ENCODE measurements at places on chromosomes 12 and 14.

DNA sequence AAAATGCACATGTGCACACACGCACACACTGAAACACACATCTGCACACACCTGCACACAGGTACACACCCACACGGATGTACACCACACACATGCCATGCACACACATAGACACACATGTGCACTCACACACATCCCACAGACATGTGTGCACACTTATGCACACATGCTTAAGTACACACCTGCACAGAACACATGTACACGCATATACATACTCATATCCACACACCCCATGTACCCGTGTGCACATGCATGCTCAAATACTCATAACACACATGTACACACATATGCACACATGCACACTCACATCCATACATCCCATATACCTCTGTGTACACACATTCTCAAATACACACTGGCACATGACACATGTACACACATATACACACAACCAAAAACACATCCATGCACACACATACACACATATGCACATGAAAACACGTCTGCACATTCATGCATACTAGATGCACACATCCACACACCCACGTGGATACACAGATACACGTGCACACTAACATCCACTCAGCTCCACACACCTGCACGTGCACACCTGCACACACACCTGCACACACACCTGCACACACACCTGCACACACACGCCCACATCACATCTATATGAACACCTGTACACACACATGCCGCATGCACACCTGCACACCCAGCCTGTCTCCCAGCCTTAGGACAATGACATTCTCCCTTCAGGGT is 336.7 kb downstream of the ADGRD1 start:
- DNase-seq = no peak

DNA sequence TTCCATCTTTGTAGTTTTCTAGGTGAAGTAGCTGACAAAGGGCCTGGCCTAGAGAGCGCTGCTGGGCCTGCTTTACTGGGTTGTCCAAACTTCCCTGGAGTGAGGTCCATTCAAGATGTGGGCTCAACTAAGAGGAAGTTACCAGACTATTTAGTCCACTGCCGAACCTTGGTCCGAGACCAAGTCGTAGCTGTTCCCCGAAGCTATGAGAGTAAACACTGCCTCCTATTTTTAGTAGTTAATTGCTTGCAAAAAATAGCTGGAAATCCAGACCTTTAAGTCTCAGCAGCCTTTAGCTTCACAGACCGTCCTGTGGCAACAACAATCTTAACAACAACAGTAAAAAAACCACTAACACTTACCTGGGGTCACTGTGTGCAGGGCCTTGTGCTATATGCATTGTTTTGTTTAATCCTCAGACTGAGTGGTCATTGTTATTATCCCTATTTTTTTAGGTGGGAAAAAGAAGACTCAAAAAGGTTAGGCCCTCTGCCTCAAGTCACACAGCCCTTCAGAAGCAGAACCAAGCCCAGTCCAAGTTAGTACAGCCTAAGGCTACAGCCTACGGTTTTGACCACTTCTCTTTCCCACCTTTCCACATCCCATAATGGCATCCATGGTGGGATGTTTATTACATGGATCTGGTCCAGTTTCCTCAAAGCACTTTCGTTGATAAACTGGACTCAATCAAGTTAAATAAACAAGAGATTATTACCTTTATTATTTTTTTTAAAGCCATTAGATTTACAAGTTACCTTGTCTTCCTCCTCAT is 30.6 kb downstream of the SOCS2 start:
- DNase-seq = no peak

GRCh38 chr12:119840582-119840981 is 36.5 kb downstream of the CIT start:
- no peak for DNase-seq

- DNase-seq = no peak
These were observed 144.2 kb upstream of the FRMD6 start for GRCh38 chr14:51507511-51507905.

GRCh38 chr12:54371328-54372112 is 7.2 kb upstream of the GPR84 start:
- DNase-seq = no peak

- DNase-seq = no peak
These were observed 7.8 kb downstream of the STX2 start for GRCh38 chr12:130831246-130831645.

DNA sequence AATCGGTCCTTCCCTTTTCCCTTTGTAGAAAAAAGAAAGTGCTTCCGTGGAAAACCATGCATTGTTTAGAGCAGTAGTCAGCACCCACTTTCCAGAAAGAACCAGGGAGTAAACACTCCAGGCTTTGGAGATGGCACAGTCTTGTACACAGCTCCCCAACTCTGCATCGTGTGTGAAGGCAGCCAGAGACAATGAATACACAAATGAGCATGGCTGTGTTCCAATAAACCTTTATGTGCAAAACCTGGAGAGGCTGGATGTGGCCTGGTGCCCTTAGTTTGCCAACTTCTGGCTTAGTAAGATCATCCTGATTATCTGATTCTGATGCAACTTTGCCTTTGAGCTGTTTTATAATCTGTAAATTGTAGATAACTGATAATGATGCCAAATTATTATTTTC is 463.4 kb upstream of the TMEM132C start:
- no peak for DNase-seq

DNA sequence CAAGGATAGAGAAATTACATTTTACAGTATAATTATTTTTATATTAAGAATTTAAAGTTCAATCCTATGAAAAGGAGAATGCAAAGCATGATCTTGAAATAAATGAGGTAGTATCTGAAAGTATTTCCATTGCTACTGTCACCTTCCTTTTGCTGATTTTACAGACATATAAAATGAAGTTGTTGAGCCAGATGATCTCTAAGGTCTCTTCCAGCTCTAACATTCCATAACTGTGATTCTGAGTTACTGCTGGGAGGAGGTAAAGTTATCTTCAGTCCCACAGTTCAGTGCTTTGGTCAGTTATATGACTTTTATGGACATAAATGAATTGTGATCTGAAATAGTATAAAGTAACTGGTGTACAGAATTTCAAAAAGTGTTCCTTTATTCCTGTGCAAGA is 52.8 kb downstream of the SLC38A6 start:
- no peak for DNase-seq

DNA sequence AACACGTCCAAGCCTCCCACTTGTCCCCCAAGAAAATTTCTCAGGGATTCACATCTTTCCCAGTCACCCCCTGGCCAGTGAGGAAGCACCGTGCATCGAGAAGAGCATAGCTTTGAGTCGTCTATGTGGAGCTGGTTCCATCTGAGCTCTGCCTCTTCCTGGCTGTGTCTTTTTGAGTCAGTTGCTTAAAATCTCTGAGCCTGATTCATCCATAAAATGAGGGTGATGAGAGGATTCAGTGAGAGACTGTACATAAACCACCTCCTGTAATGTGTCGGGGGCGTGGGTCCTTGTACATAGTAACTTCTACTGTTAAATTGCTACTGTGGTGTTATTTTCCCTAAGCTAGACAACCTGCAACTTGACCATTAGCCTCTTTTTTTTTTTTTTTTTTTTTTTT is 13.8 kb downstream of the CD9 start:
- no peak for DNase-seq

- DNase-seq = no peak
These were observed 30.7 kb downstream of the RAD51B start for GRCh38 chr14:67850066-67850830.

- no peak for DNase-seq
These were observed 56.0 kb downstream of the ISCA2 start for GRCh38 chr14:74549588-74549987.

- DNase-seq = no peak
These were observed 21.4 kb upstream of the EID3 start for GRCh38 chr12:104282109-104282508.

DNA sequence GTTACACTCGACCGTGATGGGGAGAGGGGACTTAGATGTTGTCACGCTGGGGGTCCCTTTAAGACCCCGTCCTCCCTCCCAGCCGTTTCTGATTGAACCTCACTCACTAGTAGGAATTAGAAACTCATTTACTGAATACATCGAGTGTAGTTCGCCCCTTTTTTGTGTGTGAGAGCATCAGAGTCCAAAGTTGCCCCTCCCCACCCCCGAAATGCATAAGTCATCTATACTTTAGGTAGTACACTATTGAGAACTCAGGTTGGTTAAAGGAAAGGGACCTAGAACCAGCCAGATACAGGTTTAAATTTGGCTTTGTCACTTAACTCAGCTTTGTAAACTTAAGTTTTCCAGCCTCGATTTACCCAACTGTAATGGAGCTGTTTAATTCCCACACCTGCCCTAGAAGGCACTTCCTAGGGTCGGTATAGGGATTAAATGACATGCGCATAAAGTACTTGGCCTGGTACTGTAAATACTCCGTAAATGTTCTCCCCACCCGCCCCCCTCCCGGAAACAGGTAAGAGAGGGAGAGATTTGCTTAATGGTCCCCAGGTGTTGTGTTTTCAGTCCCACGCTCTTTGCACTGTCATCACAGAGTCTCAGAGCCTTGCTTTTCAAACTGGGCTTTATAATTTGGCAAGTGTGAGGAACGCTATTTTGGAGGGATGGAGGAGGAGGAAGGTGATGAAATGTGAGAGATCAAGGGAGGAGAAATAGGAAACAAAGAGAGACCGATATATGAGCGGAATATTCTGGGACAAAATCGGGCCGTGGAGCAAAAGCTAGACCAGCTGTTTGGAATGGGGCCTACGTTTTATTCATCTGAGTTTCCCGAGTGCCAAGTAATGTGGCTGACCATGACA is 897 bp downstream of the SUDS3 start:
- DNase-seq = peak; percentile 19

GRCh38 chr14:56125772-56126636 is 7.8 kb downstream of the PELI2 start:
- DNase-seq = no peak

DNA sequence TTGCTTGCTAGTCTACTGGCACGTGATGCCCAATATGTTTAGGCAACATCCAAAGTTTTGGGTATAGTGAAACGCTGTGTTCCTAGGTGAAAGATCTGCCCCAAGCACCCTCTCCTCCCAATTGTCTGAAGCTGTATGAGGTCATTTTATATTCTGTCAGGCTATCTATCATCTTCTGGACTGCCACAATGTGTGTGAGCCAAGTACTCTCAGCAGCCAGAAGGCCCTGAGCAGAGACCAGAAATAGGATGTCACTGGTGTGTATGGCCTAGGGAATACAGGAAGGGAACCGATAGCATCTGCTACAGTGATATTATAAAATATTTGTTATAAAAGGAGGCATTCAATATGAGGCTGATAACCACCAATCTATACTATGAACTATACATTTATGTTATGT is 7.9 kb upstream of the PDE3A start:
- no peak for DNase-seq

GRCh38 chr12:80580254-80580653 is 127.2 kb upstream of the MYF6 start:
- DNase-seq = no peak

- DNase-seq = no peak
These were observed 106.4 kb downstream of the CCDC60 start for GRCh38 chr12:119440803-119441360.

GRCh38 chr14:99430491-99430890 is 50.2 kb downstream of the SETD3 start:
- DNase-seq = peak; percentile 23

- DNase-seq = no peak
These were observed 186.6 kb upstream of the EEA1 start for GRCh38 chr12:93115646-93116045.

- DNase-seq = peak; percentile 56
These were observed 60.6 kb downstream of the PTPRB start for GRCh38 chr12:70576341-70577282.

GRCh38 chr12:90908465-90908864 is 46.5 kb downstream of the CCER1 start:
- no peak for DNase-seq

GRCh38 chr12:128439796-128440195 is 172.8 kb downstream of the TMEM132C start:
- no peak for DNase-seq

GRCh38 chr14:95064734-95065133 is 92.6 kb downstream of the DICER1 start:
- DNase-seq = no peak

- DNase-seq = no peak
These were observed 7.0 kb downstream of the NOC4L start for GRCh38 chr12:132151145-132151765.

GRCh38 chr12:41074473-41074769 is 113.7 kb upstream of the PDZRN4 start:
- no peak for DNase-seq

- DNase-seq = no peak
These were observed 27.7 kb downstream of the WBP11 start for GRCh38 chr12:14775636-14775980.

GRCh38 chr12:125038976-125039625 is 26.1 kb upstream of the AACS start:
- no peak for DNase-seq

GRCh38 chr14:21960636-21961035 is 287.0 kb upstream of the OR4E1 start:
- DNase-seq = no peak

GRCh38 chr12:62722971-62723680 is 211.8 kb downstream of the PPM1H start:
- no peak for DNase-seq

DNA sequence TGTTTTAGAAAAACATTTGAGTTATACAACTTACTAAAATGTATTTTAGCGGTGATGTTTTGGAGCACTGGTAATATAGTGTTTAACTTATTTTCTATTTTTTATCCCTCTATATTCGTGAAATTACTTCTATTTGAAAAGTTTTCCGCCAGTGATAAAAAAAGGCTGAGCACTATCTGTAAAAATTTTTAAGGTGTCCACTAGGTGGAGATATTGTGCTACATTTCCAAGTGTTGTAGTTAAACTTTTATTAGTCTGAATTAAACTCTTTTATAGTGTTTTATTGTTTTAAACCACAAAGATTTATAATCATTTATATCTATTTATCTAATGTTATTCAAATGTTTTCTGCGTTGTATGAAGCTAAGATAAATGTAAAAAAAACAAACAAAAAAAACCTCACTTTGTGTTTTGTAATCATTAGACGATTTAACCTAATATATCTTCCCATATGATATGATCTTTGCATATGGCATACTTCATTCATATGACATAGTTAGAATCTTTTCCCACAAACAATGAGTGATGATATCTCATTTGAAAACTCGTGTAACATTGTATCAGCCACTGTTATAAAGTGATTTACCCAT is 11.8 kb downstream of the ALG10B start:
- DNase-seq = peak; percentile 57

DNA sequence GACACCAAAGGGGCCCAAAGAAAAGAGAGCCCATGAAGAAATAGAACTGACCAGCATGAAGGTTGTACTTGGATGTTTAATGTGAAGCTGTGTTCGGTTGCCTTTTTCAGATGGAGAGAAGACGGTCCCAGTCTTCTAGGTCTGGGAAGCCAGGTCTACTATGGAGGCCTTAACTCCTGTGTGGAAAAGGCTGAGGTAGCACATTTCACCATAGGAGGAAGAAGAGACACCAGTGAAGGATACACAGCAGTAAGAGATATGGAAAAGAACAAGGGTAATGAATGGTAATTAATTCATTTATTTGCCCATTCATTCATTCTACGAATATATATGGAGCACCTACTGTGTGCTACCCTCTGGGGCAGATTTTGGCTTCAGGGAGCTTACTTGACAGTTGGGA is 151.6 kb upstream of the PLEKHG7 start:
- no peak for DNase-seq

All from CD4-positive, alpha-beta T cell treated with Interleukin-21 for 1 hour (primary cell).